ENCODE measurements at places on chromosomes 2 and 18.

DNA sequence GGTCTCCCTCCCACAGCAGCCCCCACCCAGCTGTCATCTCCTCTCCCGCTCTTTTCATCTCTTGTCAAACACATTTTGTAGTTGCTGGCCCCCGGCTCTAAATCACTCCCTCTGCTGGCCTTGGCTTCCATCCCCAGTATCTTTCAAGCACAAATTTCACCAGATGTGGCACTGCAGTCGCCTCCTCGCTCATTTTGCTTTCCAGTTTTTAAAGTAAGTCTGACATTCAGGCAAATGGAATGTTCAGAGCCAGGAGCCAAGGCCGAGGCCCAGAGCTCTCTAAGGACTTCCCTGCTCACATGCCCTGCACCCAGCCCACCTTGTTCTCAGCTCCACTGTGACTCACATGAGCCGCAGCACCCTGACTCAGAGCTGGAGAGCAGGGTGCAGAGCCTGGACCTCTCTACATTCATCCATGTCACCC is 158.4 kb downstream of the GALNT14 start:
- no peak for DNase-seq

DNA sequence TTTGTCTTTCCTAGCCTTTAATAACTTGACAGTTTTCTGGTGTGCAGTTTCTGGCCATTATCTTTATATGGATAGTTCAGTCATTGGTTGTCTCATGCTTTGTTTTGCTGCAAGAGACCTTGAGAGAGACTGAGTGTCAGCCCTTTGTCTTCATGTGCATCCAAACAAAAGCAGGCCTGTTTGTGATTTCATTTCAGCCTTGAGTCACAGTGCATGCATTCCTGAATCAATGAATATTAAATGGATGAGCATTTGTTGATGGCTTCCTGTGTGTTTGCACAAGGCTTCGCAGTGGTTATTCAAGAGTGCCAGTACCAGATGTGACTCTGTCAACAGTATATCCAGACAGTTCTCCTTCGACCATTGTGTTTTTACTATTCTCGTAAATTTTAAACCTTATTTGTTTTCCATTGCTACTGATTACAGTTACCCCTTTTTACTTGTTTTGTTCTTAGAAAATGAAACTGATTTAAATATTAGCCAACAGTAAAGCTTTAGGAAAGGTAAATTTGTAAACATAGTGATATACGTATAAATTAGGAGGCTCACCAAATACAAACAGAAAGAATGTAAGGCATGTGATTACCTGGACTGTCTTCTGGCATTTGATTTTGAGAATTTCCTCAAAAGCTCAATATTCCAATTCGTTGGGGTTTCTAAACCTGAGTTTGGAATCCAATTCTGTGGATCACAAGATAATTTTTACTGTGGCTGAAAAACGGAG is 319.8 kb downstream of the CTNNA2 start:
- no peak for DNase-seq

GRCh38 chr2:102301867-102302362 is 9.4 kb upstream of the IL1RL1 start:
- DNase-seq, result no peak

DNA sequence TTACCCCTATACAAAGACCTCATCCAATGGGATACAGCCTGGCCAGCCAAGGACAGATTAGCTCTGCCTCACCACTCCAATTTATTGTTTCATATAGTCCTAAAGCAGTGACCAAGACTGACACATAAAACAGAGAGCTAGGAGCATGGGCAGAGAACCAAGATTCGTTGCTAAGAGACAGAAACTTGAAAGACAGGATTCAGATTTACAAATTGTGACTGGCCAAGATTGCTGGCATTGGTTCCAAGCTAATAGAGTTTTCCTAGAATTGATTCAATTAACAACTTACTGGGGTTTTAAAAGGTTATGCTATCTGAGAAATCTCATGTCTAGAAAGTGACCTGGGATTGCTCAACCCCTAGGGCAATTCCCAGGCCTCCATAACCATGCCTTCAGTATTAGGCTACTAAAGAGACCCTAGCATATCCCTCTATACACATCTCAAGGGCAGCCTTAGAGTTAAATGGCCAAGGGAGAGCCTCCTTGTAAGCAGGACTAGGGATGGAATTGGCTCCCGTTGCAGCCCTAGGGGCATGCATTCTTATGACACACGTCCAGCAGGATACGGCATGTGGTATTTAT is 75.6 kb downstream of the ICOS start:
- peak; percentile 80 for DNase-seq

GRCh38 chr2:42860319-42861094 is 68.1 kb upstream of the HAAO start:
- DNase-seq, result no peak

DNA sequence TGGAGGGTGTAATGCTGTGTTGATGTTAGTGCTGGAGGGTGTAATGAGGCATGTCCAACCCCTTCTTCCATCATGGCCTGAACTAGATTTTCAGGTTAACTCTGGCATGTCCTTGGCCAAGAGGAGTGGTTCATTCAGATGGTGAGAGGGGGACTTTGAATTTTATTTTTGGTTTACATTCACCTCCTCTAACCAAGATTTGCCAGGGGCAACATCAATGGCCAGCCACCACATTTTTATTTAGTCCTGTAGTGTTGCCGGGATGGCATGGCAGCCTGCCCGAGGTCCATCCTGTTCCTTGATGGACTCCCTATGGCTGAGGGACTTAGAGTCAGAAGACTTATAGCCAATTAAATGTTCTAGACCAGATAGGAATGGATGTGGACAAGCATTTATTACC is 484.6 kb upstream of the HS6ST1 start:
- DNase-seq, result no peak

GRCh38 chr2:52387937-52388590 is 1356.1 kb upstream of the NRXN1 start:
- no peak for DNase-seq

DNA sequence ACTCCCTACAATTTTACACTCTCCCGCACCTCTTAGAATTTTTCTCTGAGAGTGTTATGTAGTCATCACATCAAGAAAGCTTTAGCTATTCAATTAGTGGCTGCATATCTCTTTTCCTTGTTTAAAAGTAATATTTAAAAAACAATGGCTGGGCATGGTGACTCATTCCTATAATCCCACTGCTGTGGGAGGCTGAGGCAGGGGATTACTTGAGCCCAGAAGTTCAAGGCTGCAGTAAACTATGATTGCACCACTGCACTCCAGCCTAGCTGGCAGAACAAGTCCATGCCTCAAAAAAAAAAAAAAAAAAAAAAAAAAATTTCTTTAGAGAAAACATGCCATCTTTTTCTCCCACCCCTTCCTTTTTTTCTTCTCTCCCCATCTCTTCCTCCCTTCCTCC is 44.3 kb downstream of the AQP4 start:
- DNase-seq, result no peak

GRCh38 chr2:241770936-241771285 is 5.7 kb upstream of the GAL3ST2 start:
- DNase-seq, result no peak

- no peak for DNase-seq
These were observed 16.1 kb downstream of the ADAM17 start for GRCh38 chr2:9539531-9539930.

- DNase-seq, result peak; percentile 68
These were observed 476.0 kb downstream of the EIPR1 start for GRCh38 chr2:2901384-2902345.

DNA sequence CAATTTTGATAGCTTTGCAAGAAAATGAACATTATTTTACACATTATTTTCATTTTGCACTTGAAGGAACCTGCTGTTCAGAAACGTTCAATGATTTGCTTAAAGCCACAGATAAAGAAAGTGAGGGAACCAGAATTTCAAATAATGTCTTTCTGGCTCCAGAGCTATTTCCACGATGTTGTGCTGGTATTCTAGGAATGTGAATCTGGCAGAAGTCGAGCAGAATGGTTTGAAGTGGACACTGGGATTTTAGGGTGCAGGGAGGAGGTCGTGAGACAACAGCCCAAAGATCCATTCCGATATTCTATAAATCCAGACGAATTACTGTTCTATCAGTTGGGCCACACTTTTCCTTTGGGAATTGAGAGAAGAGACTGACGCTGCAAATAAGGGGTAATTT is 2.2 kb downstream of the CCDC102B start:
- DNase-seq, result no peak

DNA sequence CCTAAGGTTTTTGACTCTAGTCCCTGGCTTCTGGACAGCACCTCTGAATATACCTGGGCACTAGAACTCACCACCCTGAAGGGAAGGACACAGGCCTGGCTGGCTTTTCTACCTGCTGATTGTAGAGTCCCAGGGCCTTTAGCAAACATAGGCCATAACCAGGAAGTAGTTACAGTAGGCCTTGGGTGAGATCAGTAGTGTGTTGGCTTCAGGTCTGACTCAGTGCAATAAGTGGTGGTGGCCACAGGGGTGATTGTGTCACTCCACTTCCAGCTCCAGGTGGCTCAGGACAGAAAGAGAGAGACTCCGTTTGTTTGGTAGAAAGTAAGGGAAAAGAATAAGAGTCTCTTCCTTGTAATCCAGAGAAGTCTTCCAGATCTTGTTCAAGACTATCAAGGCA is 101.7 kb upstream of the LGALSL start:
- DNase-seq, result no peak

- no peak for DNase-seq
These were observed 23.2 kb upstream of the SLC35F6 start for GRCh38 chr2:26740890-26741302.

DNA sequence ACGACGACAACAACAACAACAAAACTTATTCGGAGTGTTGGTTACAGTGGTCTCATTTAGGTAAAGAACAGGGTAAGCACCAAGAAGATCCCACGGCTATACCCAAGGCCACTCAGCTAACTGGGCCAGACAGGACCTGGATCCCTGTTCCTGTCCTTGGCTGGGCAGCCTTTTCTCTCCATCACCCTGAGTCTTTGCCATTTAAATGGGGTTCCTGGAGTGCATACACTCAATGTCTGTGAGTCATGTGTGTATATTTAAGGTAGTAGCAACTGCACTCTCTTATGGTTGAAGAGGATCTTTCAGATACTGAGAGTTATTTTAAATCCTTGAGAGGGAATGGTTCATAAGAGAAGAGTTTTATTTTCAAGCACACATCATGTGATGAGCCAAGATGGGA is 35.3 kb downstream of the ADCYAP1 start:
- DNase-seq, result peak; percentile 42

- DNase-seq, result no peak
These were observed 616.1 kb upstream of the LRATD1 start for GRCh38 chr2:14016289-14016955.

DNA sequence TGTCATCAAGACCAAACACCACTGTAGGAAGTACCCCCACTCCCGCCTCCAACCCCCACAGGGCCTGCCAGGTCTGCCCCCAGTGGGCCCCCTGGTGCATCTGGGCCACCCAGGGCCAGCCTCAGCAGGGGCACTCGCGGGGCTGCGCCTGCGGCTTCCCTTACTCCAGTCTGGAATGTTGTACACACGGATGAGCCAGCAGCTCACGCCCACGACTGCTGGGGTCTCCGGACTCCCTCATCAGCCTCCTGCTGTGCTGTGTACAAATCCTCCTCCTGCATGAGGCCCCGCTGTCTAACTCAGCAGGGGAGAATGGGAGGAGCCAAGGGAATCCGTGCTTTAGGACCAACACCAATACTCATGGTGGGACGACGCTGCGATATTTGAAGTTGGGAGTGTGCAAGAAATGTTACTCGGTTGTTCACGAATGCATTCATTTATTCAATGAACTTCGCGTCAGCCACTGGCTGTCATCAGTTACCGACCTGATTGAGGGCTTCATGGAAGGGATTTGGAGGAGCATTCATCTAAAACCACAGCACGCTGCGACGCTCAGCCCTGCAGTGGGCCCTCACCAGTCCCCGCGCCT is 654 bp upstream of the ASB1 start:
- DNase-seq, result no peak

GRCh38 chr2:174052584-174052976 is 87.4 kb upstream of the SP3 start:
- no peak for DNase-seq

DNA sequence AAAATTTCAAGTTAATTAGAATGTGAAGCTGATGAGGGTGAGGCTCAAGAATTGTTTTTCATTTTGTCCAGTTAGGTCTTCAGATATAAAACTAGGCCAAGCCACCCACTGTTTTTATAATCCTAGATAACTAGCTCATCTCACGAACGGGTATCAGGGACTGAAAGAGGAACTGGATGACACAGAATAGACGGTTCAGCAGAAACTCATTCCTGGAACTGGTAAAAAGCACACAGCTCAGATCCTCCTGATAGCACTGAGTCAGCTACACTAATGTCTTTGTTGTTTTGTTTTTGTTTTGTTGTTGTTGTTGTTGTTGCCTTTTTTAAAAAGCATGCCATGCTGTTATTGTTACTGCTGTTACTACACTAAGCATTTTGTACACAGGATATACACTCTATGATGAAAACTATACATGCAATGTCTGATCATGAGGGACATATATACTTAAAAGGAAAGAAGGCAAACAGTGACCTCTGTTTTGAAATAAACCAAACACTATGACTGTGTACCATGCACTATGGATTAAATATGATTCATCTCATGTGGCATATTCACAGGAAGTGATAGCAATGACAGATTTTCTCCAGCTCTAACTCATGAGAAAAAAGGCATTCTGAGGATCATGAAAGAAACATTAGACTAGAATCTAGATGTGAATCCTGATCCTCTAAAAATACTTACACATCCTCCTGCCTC is 437.6 kb downstream of the NCKAP5 start:
- DNase-seq, result no peak

GRCh38 chr2:51484605-51485004 is 452.7 kb upstream of the NRXN1 start:
- no peak for DNase-seq

- DNase-seq, result no peak
These were observed 560.9 kb downstream of the LRP1B start for GRCh38 chr2:141569941-141570340.

- no peak for DNase-seq
These were observed 13.4 kb downstream of the ARHGAP15 start for GRCh38 chr2:143142598-143142997.

DNA sequence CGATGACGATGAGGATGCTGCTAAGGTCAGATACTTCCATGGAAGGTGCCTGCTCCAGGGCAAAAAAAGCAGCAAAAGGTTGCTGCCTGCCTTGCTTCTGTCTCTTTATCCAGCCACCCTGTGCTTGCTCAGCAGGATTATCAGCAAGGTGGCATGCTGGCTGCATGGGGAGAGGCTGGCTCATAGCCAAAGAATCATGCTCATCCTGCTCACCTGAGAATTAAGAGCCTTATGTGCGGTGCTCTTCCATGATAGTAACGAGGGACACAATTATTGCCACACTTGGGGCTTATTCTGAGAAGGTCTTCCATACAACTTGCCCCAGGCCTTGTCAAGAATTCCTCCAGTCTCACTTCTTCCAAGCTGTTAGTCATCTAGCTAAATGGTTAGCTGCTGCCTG is 60.4 kb upstream of the SEC11C start:
- DNase-seq, result no peak

DNA sequence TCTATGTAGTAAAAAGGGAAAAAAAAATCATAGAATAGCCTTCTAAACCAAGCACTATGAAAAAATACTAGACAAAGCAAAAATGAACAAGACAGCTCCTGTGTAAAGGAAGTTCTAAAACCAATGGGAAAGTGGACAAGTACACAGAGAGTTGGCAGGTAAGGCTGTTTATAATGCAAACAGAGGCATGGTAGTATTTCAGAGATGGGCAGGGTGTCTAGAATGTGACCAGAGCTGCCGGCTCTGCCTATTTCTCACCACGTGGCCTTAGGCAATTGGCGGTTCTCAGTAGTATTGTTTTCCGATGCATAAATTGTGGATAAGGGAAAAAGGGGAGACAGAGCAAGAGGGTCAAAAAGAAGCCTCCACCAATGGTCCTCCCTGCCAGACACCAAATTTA is 173.6 kb downstream of the ANKRD30B start:
- DNase-seq, result no peak
